ENCODE measurements at places on chromosomes 6 and 20. TPM values are rescaled to one million over a fixed set of nuclear protein-coding genes. Genes with fewer than 3 reads are reported as not detected.

DNA sequence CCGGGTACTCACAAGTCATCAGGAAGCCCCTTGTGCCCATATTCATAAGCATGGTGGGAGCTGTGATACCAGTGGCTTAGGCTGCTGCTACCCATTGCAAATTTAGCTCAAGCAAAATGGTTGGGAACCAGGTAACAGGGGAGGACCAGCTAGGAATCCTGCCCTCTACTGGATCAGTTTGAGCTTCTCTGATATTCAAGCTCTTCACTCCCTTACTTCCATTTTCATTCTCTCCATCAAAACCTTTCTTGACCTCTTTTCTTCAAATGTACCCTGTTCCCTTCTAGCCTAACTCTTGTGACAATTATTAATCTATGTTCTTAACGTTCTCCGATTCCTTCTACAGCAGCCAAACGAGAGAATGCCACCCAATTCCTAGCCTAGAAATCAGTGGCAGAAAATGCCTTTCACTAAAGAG lies 9.7 kb downstream of the NOL7 start:
- peak; percentile 25 for DNase-seq

Gene GRM4
- total RNA-seq = not detected

Gene RWDD1
- total RNA-seq = 46.7 TPM

DNA sequence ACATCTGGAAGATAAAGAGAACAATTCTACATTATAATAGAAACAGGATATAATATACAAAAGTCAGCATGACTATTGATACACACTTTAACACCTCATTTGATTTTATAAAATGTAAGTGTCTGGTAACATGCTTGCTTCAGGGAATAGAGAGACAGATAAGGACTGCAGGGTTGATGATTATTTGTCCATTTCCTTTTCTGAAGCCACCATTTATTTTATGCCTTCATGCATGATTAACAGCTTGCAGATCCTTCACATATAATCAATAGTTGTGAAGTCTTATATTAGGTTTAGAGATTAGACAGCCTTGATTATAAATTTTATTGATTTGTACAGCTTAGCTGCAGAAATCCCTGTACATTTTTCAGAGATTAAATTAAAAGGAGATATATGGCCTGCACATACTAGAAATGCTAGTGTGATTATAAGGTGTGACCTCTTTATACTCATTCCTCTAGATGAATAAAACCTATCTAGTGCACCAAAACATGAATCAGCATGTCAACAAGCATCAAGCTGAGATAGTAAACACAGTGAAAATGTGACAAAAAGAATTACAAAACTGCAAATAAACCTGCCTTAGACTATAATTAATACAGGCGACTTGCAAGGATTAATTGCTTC lies 198.8 kb upstream of the THEMIS start:
- DNase-seq = no peak

GRCh38 chr20:33299111-33299603 lies 16.1 kb downstream of the BPIFB1 start:
- peak; percentile 80 for DNase-seq

DNA sequence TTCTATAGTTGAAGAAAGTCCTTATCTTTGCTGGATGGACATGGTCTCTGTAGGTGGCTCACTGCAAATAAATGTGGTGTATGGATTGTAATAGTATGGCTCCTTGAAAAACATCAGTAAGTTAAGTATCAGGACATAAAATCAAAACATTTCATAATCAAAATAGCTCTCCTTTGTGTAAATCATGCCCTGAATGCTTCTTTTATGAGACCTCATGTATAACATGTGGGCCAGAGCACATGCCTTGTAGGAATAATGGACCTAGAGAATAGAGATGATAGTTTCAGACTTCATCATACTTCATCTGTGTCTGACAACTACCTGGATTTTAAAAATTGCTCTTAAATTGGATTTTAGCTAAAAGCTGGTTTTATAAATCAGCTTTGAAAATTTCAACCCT lies 159.9 kb downstream of the ASCC3 start:
- DNase-seq = no peak

Gene GFOD1
- 2.3 TPM for total RNA-seq

GRCh38 chr6:90537723-90538258 lies 49.1 kb downstream of the MAP3K7 start:
- no peak for DNase-seq

- no peak for DNase-seq
Observed at GRCh38 chr6:170041526-170041925, 249.4 kb downstream of the DLL1 start.

GRCh38 chr20:63635431-63636141 lies 8.7 kb upstream of the GMEB2 start:
- DNase-seq = peak; percentile 90

DNA sequence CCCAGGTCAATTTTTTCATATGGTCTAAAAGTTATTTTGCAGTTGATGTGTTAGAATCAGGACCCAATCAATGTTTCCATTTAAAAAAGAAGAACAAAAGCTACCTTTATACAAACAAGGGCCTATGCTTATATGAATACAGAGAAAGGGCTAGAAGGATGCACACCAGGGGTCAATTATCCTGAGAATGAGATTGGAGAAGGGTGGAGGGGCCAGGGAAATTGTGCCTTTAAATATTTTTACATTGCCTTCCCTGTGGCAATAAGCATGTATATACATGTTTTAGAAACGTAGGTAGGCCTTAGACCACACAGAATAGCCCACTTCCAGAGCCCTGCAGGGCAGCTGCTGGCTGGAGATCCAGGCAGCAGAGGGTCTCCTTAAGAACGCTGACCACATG lies 12.7 kb downstream of the EXOC2 start:
- DNase-seq = no peak

Gene CST1
- total RNA-seq = not detected

DNA sequence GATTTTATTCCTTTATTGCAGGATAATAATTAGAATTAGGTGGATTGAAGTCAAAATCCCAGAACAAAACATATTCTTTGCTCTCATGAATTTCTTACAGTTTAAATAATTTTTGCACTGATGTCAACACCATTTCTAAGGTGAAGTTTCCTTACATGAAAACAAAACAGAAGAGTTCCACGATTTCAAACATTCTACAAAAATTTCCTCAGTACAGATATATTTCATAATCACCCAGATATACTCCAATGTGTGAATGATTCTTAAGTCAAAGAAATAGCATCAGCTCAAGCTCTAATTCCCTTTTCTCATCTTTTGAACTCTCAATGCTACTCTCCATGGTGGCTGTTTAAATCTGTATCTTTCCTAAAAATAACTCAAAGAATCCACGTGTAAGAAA lies 39.5 kb upstream of the THBS2 start:
- no peak for DNase-seq

GRCh38 chr20:52536841-52537400 lies 345.3 kb upstream of the ZFP64 start:
- no peak for DNase-seq

Gene WFDC2
- total RNA-seq = 0.38 TPM

DNA sequence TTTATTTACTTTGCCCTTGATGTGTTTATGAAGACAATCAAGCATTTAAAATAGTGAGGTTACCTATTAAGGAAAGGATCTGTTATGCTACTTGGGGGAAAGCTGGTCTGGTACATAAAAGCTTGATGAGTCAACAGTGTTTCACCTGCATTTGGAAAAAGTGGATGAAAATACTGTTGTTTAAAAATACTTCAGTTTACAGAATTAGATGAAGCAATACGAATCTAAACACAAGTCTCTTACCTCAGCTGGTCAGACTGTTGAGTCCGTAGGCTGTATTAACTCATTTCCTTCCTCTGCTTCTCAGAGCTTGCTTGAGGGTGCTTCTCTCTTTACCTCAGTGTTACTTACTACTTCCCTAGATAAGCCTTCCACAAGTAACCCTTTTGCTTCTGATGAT lies 36.1 kb downstream of the NKX2-4 start:
- DNase-seq = no peak

- no peak for DNase-seq
Observed at GRCh38 chr6:163132050-163132750, 282.3 kb upstream of the QKI start.

Gene EPPIN
- total RNA-seq = not detected

DNA sequence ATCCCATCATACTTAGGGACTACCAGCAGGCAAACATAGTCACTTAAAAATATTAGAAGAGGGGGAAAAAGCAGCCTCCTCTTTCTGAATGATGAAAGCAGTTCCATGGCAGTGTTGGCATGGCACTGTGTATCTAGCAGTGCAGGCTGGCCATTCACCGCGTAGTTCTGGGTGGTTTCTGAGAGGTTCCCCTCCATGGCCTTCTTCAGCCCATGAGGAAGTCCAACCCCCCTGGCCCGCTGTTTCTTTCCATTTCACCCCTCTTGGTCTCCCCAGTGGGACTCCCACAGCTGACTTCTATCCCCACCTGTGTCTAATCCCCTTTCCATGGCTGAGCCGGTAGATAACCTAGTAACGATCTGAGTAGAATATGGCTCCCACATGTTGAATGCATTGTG lies 17.0 kb downstream of the PPARD start:
- no peak for DNase-seq

DNA sequence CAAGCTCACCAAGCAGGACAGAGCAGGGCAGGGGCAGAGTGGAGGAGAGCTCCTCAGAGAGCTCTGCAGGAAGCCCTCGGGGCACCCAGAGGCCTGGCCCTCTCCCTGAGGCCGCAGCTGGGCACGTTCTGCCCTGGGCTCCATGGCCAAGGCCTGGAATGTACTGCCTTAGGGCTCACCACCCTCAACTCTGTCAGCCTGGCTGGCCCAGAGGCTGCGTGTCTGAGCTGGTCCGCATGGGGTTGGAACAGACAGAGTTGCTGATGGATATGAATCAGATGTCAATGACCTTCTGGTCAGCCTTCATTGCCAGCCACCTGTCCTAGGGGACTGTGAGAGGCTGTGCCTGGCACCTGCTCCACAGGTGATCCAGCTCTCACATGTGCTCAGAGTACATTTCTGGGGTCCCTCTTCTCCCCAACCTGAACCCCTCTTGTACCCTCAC lies 33.2 kb upstream of the PCMTD2 start:
- DNase-seq = no peak

Gene SLC17A2
- total RNA-seq = not detected

Gene OPN5
- not detected for total RNA-seq

Gene NR2E1
- not detected for total RNA-seq

DNA sequence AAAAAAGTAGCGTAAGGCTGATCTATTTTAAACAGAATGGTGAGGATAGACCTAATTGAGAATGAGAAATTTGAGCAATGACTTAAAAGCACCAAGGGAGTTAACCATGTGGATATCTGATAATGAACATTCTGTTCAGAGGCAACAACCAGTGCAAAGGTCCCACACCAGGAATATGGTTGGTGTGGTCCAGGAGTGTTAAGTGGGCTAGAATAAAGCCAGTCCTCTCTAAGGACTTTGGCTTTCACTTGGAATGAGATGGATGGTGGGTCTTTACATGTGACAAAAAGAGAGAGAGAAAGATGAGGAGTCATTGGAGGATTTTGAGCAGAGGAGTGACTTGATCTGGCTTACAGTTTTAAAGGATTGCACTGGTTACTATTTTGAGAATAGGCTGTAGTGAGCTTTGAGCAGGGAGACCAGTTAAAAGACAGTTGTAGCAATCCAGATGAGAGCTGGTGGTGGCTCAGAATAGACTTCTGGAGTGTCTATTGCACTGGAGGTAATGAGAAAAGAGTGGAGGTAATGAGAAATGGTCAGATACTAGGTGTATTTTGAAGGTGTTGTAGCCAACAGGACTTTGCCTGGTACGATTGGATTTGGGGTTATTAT lies 89.8 kb downstream of the SCAF8 start:
- no peak for DNase-seq

GRCh38 chr6:147204843-147205311 lies 660 bp downstream of the STXBP5 start:
- no peak for DNase-seq

Gene SRF
- total RNA-seq = 40.5 TPM

DNA sequence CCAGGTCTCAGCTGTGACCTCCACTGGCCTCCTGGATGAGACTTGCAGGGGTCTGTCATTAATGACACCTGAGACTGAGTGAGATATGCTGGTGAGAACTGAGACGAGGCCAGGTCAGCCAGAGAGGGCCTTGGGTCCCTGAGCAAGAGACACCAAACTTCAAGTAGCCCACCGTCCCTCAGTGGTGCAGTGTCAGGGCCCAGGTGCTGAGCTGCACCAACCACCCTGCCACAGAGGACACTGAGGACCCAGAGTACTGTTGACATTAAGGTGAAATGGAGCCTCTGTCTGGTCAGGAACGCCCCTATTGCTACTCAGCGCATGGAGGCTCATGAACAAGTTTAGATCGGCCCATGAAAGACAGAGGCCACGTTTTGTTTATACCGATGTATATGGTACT lies 64.1 kb upstream of the SCP2D1 start:
- no peak for DNase-seq

Gene LRFN2
- not detected for total RNA-seq

Gene TCF15
- total RNA-seq = not detected

Gene CCN6
- total RNA-seq = not detected

Gene THEMIS
- 11.5 TPM for total RNA-seq

GRCh38 chr20:44695674-44696300 lies 19.4 kb upstream of the CCN5 start:
- DNase-seq = no peak

Gene HLA-DOA
- 0.55 TPM for total RNA-seq

DNA sequence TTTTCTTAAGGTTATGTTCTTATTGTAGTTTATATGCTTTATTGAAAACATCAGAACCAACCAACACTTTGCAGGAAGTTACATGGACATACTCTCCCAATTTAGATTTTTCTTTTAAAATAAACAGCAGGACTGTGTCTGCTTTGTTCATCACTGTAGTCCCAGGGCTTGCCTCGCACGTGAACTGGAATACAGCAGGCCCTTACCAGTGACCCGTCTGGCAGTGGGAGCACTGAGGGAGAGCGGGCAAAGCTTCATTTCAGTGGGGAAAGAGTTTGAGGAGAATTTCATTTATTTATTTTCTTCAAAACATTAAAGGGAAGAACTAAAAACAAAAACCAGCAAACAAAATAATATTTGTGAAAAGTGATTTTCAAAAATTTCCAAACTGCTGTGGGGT lies 230.8 kb downstream of the PAX1 start:
- DNase-seq = no peak

DNA sequence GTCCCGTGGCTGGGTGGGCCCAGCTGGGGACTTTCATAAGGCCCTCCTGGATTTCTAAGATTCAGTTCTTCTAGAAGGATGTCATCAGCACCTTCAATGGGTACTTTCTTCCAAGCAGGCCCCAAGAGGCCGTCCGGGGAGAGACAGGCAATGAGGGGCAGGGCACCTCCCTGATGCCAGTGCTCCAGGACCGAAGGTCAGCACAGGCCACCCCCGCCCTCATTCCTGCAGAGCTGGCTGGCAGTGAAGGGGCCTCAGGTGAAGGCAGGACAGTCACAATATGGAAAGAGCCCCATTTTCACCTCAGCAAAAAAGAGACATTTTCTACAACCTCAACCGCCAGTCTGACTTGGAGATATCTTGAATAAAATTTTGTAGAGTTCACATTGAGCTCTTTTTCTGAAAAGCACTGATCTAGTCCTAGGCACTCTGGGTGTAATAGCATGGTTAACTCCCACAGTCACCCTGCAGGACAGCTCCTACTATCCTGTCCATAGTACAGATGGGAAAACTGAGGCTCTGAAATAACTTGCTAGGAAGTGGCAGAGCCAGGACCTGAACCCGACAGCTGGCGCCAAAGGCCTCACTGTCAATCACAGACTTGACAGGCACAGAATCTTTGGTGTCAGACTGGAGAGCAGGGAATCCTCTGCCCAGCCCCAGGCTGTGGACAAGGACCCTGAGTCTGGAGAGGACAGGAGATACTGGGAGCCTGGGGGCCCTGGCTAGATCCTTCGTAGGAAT lies 50.3 kb downstream of the RRBP1 start:
- DNase-seq = no peak

Measured in activated CD4-positive, alpha-beta memory T cell treated with anti-CD3 and anti-CD28 coated beads for 36 hours (primary cell).